Urothelium cell line (cell line): ENCODE measurements at places on chromosomes 5 and 9.

- DNase-seq: no peak
Measured at GRCh38 chr9:106172265-106172664, 477.9 kb downstream of the TMEM38B start.

DNA sequence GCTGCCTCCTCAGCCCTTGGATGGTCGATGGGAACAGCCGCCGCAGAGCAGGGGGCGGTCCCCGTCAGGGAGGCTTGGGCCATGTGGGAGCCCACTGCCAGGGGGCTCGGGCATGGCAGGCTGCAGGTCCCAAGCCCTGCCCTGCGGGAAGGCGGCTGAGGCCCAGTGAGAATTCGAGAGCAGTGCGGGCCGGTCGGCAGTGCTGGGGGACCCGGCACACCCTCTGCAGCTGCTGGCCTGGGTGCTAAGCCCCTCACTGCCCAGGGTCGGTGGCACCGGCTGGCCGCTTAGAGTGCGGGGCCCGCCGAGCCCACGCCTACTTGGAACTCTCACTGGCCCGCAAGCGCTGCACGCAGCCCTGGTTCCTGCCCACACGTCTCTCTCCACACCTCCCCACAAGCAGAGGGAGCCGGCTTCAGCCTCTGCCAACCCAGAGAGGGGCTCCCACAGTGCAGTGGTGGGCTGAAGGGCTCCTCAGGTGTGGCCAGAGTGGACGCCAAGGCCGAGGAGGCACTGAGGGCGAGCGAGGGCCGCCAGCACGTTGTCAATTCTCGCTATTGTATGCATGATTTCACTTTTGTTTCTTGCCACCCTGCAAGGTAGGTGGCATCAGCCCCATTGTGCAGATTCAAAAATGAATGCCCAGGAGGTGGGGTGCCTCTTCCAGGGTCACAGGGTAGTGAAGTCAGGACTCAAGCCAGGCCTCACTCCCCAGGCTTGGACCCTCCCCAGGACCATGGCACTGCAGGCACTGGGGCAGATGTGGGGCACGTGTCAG lies 48.6 kb downstream of the COL15A1 start:
- no peak for DNase-seq

DNA sequence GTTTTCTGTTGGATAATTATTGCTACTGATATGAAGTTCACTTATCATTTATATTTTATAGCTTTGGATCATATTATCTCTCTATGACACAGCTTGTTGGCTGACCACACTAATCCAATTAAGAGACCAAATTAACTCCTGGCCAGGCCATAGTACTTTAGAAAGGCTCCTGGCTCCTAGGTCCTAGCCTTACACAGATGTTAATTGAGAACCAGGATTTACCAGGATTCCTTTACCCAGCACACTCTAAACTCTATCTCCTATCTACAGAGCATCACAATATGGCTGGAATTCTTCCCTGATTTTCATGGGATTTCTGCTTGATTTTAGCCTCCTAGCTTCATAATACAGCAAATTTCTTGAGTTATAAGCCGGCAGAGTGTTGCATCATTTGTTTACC lies 80.3 kb downstream of the SLCO6A1 start:
- no peak for DNase-seq

DNA sequence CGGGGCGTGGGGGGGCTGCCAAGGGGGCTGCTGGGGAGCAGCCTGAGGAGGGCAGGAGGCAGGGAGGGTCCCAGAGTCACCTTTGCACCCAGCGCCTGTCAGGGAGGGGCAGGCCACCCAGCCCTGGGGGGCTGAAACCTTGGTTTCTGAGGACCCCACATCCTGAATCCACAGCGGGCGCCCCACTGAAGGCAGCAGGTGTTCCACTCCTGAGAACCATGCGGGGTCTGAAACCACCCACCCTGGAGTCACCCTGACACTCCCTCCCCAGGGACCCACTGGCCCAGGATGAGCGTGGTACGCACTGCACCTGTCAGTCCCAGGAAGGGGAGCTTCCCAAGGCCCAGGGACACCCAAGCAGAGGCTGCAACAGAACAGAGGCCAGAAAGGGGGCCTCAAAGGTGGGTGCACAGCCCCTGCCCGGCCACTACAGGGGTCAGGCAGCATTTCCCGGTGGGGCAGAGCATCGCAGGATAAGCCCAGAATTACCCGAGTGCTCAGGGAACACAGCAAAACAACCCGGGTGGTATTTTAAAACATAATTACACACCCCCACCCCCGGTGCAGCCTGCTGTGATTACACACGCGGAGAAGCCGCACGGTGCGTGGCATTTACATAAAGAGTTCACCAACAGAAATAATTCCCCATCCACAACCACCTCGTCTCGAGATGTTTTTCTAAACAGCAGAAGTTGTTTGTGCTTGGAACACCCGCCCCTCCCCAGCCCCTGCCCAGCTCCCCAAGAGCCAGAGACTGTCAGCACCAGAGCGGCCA lies 57.3 kb upstream of the UBAC1 start:
- no peak for DNase-seq

GRCh38 chr9:21251190-21251589 lies 11.4 kb upstream of the IFNA14 start:
- no peak for DNase-seq

DNA sequence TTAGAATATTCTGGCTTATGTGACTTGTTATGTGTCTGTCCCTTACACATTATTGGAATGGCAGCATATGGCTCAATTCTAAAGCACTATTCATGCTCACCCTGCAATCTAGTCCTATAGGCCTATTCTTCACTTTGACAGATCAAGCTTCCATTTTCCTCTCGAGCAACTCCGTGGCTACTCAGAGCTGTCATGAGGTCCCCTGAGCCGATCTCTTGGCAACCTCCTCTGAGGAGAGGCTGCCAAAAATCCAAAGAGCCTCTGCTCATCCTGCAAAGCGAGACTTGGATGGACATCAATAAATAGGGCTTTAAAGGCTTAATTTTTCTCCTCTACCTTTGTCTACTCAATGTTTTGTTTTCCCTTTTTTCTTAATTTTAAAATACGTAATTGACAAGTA lies 163.8 kb downstream of the GABRB2 start:
- DNase-seq: no peak

DNA sequence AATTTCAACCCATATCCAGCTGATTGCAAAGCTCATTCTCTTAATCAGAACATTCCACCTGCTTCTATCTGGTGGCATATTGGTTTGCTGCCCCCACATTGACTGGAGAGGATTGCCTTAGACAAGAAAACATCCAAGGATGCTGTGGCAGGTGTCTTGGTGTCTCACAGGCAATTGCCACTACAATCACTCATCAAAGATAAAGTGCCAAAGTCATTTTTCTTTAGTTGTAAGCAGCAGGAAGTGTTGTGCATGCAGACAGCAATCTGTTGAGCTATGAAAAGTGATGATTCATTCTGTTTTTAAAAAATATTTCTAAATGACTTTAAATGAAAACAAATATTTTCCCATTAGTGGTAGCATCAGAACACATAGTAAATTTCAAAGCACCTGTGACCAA lies 53.9 kb downstream of the CDH6 start:
- DNase-seq: no peak
